ENCODE measurements at places on chromosomes 2 and 18. TPM values are rescaled to one million over a fixed set of nuclear protein-coding genes. Genes with fewer than 3 reads are reported as not detected.

The STAT4 gene
- 1.6 TPM for total RNA-seq

DNA sequence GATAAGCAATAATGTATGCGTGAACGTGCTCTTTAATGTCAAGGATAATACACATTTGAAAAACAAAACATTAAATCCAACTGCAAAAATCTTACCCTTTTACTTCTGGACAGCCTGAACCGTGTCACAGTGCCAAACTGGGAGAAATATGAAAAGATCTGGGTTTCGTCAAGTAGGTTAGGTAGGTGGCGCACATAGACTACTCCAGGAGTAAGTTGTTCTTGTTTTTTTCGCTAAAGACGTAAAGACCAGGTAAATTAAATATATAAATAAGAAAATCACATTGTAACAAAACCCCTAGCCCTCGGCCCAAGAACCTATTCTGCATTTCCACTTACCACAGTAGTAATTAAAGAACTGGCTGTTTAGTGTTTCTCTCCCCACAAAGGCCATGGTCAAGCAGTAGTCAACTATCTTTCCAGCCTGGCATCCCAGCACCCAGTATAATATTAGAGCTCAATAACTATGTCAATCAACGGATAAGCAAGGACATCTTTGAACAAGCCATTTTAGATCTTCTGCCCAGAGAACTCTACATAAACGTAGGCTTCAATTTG lies 1.1 kb downstream of the NIFK start:
- no peak for DNase-seq

GRCh38 chr18:49814147-49814499 lies 790 bp upstream of the ACAA2 start:
- DNase-seq, result peak; percentile 62

The GALNT13 gene
- 2.0 TPM for total RNA-seq

- no peak for DNase-seq
These were observed 17.7 kb upstream of the NFE2L2 start for GRCh38 chr2:177282181-177282641.

DNA sequence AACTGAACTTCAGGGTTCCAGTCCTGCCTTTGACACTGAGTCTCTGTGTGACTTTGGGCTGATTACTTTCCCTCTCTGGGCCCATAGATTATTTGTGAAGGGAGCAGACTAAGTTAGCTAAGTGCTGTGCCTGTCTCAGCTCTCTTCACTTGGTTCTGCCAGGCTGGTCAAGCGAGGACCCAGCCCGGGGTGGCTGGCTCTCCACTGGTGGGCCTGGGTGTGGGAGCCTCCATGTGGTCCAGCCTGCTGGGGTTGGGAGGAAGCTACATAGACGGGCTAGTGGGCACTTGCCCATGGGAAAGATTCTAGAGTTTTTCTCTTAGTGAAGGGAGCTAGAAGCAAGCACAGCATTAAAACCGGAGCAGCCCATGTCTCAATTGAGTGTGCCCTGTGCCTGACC lies 59.0 kb downstream of the DYSF start:
- DNase-seq, result no peak

- peak; percentile 68 for DNase-seq
These were observed 1639.1 kb downstream of the SUCLG1 start for GRCh38 chr2:82819951-82820350.

- no peak for DNase-seq
These were observed 17.7 kb upstream of the ERBB4 start for GRCh38 chr2:212556296-212556695.

- no peak for DNase-seq
These were observed 26.4 kb upstream of the ZNF532 start for GRCh38 chr18:58838165-58838860.

- no peak for DNase-seq
These were observed 120.2 kb upstream of the MSH2 start for GRCh38 chr2:47282621-47283272.

GRCh38 chr18:48928787-48929186 lies 22.0 kb downstream of the SMAD7 start:
- DNase-seq, result peak; percentile 50

The TXNDC9 gene
- total RNA-seq, result 48.3 TPM

DNA sequence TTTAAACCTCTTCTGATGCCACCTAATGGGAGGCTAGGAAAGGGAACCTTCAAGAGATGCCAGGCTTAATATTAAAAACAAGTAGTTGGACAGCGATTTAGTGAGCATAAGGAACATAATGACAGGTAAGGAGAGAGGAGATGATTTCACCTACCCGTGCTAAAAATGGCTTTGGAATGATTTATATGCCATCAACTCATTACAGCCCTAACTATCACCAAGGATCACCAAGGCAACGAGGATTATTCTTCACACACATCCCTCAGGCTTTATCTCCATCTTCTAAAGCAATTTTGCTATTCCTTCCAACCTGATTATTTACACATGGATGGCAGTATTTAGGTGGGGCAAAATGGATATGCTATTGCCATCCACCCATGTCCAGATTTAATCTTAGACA lies 237.8 kb downstream of the DCC start:
- DNase-seq, result no peak

GRCh38 chr2:207182911-207183310 lies 17.2 kb upstream of the KLF7 start:
- peak; percentile 75 for DNase-seq

GRCh38 chr2:42752816-42753813 lies 10.8 kb downstream of the OXER1 start:
- no peak for DNase-seq

DNA sequence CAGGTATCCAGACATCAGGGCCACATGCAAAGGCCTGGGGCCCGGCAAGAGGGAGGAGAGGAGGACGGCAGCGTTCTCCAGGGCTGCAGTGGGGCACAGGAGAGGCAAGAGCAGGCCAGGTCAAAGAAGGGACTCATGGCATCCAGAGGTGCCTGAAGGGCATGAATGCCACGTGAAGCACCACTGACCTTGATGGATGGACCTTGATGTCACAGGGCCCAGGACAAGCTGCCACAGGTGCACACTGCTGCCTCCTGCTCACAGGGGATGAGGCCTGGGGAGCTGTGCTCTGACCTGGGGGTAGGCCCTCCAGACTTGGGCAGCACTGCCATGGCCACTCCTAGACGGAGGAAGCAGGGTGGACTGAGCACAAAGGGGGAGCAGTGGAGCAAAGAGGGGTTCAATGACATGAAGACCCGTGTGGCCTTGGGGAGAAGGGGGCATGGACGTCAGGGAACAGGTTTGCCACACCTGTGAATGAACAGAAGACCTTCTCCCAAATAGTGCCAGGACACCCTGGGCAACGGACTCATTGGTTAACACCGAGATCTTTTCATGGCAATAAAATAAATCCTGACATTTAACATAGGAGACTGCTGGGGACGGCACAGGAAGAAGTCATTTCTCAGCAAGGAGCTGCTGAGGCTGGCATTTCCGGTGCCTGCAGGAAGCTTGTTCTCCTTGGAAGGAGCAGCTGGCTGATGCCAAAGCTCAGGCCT lies 65.6 kb downstream of the EMX1 start:
- DNase-seq, result no peak

The FOXI3 gene
- 0.60 TPM for total RNA-seq

- DNase-seq, result no peak
These were observed 348.1 kb downstream of the GALR1 start for GRCh38 chr18:77597726-77598125.

DNA sequence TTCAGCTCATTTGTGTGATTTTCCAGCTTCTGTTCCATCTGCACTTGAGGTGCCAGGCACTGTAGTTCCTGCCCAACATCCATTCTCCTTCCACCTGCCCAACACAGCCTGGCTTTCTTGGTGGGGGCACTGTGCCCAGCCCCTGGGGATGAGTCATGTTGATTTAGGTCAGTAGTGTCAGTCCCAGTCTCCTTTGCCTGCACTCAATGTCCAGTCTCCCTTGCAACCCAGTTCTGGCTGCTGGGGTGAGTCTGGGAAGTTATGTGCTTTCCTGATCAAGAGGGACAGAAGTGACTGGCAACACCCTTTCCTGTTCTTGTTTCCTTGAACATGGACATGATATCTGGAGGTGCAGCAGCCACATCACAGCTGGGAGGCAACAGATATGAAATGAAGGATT lies 1.5 kb upstream of the ASB18 start:
- DNase-seq, result no peak

DNA sequence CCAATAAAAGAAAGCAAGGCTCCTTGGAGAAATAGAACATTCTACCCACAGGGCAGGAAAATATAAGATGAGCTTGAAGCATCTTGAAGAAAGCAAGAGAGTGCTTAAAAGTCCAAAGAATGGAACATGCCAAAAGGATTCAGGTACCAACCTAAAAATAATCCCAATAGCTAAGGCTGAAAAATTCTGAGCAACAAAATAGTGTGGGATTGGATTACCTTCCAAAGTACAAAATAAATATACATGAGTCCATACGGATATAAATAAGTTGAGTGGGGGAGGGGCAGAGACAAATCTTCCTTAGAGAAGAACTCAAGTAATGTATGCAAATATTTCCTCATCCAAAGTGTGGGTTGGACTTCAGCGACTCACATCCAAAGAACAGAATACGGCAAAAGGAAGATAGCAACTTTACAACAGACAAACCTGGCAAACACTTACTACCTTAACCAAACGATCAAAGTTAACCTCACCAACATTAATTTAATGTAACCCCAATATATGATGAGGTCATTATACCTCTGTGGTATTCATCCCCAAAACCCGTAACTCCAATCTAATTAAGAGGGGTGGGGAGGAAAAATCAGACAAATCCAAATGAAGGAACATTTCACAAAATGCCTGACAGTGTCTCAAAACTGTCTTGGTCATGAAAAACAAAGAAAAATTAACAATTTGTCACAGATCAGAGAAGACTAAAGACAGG lies 26.9 kb downstream of the MEMO1 start:
- DNase-seq, result no peak

- no peak for DNase-seq
These were observed 366.9 kb downstream of the NYAP2 start for GRCh38 chr2:225766431-225766830.

The EPAS1 gene
- 42.8 TPM for total RNA-seq

DNA sequence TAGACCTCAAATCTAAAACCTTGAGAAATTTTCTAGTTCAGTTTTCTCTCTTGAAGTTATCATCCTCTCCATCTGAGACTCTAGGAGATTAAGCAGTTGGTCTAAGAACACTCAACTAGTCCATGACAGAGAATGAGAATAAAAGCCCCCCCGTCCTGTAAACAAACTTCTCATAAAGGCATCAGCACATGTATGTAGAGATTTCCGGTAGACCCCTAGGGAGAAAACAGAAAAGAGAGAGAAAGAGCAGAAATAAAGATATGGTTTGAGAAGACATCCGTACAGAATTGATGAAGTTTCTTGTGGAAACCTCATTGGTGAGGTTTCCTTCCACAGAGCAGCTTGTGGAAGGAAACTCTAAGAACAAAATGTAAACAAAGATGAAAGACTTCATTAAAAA lies 3.2 kb upstream of the GPR155 start:
- DNase-seq, result no peak

- DNase-seq, result no peak
These were observed 307.1 kb downstream of the OSR1 start for GRCh38 chr2:19051203-19051831.

DNA sequence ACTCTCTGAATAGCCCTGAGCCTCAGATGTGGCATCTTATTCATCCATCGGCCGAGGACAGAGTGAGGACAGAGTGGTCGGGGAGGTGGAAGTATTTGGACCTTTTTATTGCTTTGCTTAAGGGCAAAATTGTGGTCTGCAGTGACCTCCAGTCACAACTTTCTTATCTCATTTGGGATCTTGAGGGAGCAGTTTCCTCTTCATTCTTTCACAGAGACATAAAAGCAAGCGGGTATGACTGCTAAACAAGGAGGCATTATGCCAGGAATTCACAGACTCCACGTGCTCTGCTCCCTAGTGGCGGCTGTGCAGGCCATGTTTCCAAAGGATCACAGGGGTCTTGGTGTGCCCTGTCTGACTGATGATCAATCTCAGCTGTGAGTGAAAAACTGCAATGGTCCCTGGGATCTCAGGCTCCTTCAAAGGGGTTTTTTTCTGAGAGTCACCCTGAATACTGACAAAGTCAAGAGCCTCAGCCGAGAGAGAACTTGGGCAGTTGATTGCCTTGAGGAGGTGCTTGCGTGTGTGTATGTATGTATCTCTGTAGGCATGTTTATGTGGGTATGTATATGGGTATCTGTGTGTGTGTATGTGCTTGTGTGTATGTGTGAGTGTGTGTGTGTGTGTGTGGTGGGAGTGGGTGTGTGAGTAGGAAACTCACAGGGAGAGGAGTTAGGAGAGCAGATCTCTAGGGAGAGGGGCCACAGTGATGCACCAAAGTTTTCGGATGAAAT lies 47.7 kb downstream of the RAPGEF4 start:
- DNase-seq, result peak; percentile 99

- no peak for DNase-seq
These were observed 80.7 kb upstream of the NABP1 start for GRCh38 chr2:191597186-191597751.

- peak; percentile 43 for DNase-seq
These were observed 132.0 kb upstream of the APCDD1 start for GRCh38 chr18:10322435-10322834.

GRCh38 chr18:67301592-67301991 lies 214.9 kb downstream of the DSEL start:
- peak; percentile 20 for DNase-seq

The DCAF17 gene
- 25.2 TPM for total RNA-seq

GRCh38 chr18:3450012-3450798 lies at the start of gene TGIF1:
Gene TGIF1, plus strand, starts transcription at chr18:3450172. Its CDS starts 318 bp downstream, at chr18:3450490.
- peak; percentile 65 for DNase-seq

The SRD5A2 gene
- not detected for total RNA-seq

The COLEC12 gene
- total RNA-seq, result 11.6 TPM

The OR6B2 gene
- total RNA-seq, result not detected

DNA sequence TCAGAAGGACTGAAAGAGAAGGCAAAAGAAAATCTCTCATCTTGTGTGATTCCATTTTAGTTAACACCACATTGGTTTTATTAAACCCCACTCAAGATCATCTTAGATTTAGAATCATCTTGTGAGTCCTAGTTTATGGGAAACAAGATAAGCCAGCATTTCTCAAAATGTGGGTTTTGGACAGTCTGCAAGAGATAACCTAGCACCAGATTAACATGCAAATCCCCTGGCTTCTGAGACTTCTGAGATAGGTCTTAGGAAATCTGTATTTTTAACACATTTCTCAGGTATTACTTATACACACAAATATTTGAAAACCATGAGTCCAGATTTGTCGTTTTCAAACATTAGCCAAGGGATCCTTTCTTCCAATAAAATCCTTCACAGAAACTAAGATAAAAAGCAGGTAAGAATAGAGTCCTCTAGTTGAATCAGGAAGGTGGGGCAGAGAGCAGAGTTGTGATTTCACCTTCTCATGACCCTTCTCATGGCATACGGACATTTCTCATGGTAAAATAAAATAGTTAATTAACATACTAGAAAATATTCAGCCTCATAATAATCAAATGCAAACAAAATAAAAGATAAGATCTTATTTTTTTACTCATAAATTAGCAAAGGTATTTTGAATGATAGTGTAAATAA lies 287.2 kb upstream of the FN1 start:
- DNase-seq, result peak; percentile 86

The IL36G gene
- not detected for total RNA-seq
